ENCODE measurements at places on chromosomes 11 and 22. TPM values are rescaled to one million over a fixed set of nuclear protein-coding genes. Genes with fewer than 3 reads are reported as not detected.

- H3K36me3 ChIP-seq: no peaks in the 10 kb centered on the region
- H3K4me1 ChIP-seq: no peaks in the 10 kb centered on the region
Observed at GRCh38 chr11:104526006-104526405, 362.1 kb upstream of the PDGFD start.

- no peak overlapping the region for H3K27ac ChIP-seq
- no peak overlapping the region for H3K4me3 ChIP-seq
- no peaks in the 10 kb centered on the region for H3K36me3 ChIP-seq
Observed at GRCh38 chr11:70262951-70263350, 7.5 kb upstream of the PPFIA1 start.

DNA sequence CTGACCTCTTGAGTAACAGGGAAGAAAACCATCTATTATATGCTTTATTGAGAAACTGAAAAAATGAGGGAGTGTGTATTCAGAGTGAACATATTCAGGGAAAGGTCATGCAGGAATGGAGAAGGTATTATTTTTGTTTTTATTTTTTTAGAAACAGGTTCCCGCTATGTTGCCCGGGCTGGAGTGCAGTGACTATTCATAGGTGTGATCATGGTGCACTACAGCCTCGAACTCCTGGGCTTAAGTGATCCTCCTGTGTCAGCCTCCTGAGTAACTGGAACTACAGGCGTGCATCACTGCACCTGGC, 8.7 kb upstream of the RCE1 start:
- no peaks in the 10 kb centered on the region for H3K36me3 ChIP-seq
- DNase-seq: no peak
- no peaks in the 10 kb centered on the region for H3K4me1 ChIP-seq
- no peak overlapping the region for H3K4me3 ChIP-seq

The CABP4 gene
- total RNA-seq: not detected

The PHRF1 gene
- 41.6 TPM for total RNA-seq

The APOBEC3F gene
- 2.8 TPM for total RNA-seq

The MUC5B gene
- total RNA-seq: not detected

The OR52N1 gene
- not detected for total RNA-seq

All from glutamatergic neuron (in vitro differentiated cells).